Ureter (tissue), 1 donor: ENCODE measurements at places on chromosomes 2 and 18. TPM values are rescaled to one million over a fixed set of nuclear protein-coding genes. Genes with fewer than 3 reads are reported as not detected.

The EMILIN1 gene
- 65.8 TPM for total RNA-seq

The MEIS1 gene
- 105 TPM for total RNA-seq

The AP1S3 gene
- total RNA-seq, result 52.7 TPM

The ANKRD62 gene
- not detected for total RNA-seq

The GTF3C2 gene
- total RNA-seq, result 109 TPM

The POTEJ gene
- not detected for total RNA-seq

The CHCHD5 gene
- 43.0 TPM for total RNA-seq

The SLC8A1 gene
- total RNA-seq, result 116 TPM

The PER2 gene
- 30.5 TPM for total RNA-seq

The GALNT3 gene
- total RNA-seq, result 41.5 TPM

The GLI2 gene
- total RNA-seq, result 9.8 TPM

The TRIM43 gene
- not detected for total RNA-seq

The TRIB2 gene
- 45.4 TPM for total RNA-seq

The IL36A gene
- not detected for total RNA-seq

The CCDC74B gene
- total RNA-seq, result 1.7 TPM

The MAP3K19 gene
- total RNA-seq, result not detected

The PROC gene
- not detected for total RNA-seq

The LCT gene
- not detected for total RNA-seq

The OTOS gene
- not detected for total RNA-seq

The C2orf72 gene
- total RNA-seq, result 1.0 TPM

The SLC38A11 gene
- 2.4 TPM for total RNA-seq

The FABP1 gene
- total RNA-seq, result not detected

The DLX2 gene
- total RNA-seq, result not detected

DNA sequence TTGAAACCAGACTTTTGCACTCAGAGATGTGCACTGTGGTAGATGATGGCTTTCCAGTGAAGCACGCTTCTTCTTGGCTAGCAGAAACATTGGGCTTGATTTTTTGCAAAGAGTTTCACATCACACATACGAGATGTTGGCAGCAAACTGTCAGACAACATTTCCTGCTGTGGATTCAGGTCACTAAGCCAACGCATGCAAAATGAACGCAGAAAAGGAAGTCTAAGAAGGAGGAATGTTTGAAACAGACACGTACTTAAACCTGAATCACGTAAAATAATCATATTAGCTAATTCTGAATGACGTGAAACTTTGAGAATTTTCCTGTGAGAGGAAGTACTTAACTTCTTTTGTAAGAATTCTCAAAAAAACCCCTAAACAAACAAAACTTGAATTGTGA is 88.1 kb downstream of the EPB41L3 start:
- DNase-seq, result no peak

- DNase-seq, result peak; percentile 74
Observed at GRCh38 chr18:13800505-13801259, 23.3 kb upstream of the MC5R start.

DNA sequence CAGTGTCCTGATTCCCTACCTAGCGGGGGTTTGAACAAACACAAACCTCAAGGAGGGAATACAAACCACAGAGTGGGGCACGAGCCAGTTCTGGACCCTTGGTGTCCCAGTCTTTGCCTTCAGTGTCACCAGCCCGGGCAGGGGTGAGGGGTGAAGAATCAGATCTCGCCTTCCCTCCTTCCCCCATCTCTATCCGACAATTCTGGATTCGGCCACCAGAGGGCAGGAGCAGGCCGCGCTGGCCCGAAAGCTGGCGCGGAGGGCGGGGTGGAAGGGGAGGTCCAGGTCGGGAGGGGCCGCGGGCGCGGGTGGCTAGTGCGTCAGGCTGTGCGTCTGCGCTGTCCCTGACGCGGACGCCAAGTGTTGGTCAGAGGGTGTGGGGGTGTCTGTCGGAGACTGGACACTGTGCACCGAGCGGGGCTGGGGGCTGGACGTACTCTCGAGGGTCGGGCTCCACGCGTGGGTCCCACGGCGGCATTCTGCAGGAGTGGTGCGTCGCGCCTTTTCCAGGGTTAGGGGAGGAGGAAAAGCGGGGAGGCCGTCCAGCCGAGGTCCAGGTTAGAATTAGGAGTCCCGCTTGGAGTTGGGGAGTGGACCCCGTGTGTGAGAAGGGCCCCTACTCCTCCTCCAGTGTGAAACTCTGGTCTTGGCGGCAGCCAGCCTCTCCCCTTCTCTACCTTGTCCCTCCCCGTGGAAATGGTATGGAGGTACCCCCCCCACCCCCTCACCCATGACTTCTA is 2.9 kb upstream of the CRYBA2 start:
- DNase-seq, result peak; percentile 82

GRCh38 chr2:186544255-186544675 is 45.6 kb upstream of the ITGAV start:
- DNase-seq, result no peak

DNA sequence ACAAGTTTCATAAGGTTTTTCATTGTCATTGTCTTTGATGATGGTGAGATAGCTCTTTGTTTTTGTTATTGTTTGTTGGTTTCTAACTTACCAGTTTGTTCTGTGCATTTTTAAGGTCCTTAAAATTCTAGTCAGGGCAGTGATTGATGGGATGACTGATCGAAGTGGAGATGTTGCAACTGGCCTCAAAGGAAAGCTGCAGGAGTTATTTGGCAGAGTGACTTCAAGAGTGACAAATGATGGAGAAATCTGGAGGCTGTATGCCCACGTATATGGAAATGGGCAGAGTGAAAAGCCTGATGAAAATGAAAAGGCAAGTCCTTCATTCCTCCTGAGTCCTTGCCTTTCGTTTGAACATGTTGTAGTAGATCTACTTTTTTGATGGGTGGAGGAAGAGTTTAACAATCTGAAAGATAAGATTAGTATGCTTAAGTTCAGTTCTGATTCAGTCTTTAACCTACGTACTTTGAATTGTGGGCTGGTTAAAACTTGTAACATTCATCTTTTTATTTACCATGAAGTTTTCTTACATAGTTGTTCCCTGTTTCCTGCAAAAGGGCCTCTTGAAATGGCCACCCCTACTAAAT is 135.8 kb upstream of the LTBP1 start:
- DNase-seq, result no peak

- no peak for DNase-seq
Observed at GRCh38 chr2:22855761-22856184, 529.2 kb upstream of the KLHL29 start.

GRCh38 chr2:142724186-142724585 is 153.3 kb upstream of the KYNU start:
- DNase-seq, result no peak

DNA sequence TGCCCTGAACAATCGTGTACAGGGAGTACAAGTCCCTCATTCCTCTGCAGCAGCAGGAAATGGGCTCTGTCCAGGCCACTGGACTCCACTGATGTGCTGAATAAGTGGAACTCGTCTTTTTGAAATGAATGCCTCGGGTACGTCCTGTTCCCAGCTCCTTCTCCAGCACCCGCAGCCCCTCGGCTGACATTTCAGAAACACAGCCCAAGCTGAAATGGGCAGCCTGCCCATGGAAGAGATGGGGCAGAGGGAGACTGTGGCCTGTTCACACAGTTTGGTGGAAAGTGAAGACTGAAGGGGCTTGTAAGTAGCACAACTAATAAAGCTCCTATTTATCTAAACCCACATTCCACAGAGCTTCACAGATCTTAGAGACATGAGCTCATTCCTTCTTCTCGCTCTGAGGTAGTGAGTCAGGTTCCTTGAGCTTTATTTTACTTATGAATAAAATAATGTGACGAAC is 498.6 kb downstream of the TXNL1 start:
- no peak for DNase-seq

DNA sequence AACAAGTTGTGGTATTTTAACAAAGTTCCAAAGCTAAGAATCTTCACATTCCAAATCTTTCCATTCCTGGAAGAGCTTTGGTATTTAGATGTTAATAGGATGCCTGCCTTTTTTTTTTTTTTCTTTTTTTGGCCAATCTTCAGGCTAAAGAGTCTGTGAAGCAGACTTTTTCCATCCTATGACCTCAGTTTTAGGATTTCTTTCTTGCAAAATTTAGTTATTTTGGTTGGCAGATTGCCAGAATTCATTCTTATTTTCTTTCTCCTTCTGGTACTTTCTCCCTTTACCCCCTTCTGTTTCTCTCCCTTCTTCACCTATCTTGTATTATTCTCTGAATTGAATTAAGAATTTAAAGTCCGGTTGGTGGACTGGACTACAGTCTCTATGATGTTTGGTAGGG is 217.8 kb upstream of the REV1 start:
- DNase-seq, result no peak

- DNase-seq, result no peak
Observed at GRCh38 chr18:57836557-57836956, 33.4 kb upstream of the ATP8B1 start.

GRCh38 chr18:28113271-28114029 is 63.5 kb downstream of the CDH2 start:
- no peak for DNase-seq

DNA sequence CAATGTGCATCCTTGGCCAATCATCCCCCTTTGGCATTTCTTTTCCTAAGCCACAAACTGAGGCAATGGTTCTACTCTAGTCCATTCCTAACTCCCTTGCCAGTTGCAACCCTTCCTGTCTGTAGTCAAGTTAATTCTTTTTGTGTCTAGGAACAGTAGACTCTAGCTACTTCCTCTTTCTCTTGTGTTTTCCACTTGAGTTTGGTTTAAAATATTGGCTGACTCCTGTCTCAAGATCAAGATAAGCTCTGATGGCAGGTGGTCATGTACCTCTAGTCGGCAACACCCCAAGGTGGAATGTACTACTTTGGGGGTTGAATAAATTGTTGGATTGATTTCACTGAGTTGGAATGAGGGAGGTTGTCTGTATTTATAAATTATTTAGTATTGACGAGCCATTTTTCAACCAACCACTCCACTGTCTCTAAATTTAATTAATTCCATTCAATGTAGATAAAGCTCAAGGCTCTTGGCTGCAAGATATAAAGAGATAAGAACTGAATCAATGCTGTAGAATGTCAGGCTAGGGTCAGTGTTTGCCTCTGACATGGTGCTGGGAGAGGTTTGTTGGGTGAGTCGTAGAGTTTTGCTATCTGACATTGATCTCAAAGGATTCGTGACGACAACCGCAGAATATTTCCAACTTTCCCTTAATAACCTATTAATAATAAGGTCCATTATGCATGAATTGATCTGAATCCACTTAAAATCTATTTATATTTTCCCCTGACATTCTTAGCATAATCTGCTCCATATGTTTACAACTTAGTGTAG is 188.7 kb upstream of the APCDD1 start:
- no peak for DNase-seq

GRCh38 chr2:69436938-69437750 is at the start of gene NFU1:
Gene NFU1 (minus strand): TSS chr2:69437435. CDS start chr2:69437422, 13 bp downstream.
- DNase-seq, result peak; percentile 91

- no peak for DNase-seq
Observed at GRCh38 chr2:11822746-11823451, 76.5 kb downstream of the LPIN1 start.

DNA sequence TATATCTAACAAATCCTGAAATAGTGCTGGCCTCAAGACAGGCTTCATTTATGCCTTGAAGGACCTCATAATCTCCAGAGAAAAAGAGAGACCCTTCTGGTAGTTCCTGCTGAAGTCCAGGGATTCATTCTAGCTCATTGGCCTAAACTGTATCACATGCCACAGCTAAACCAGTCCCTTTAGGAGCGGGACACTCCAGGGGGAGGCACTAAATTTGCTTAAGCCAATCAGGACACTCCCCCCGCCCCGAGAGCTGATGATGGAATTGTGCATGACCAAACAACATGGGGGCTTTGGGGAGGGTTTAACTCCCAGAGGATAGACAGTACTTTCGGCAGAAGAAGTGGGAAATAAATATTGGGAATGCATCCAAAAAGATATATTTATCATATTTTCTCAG is 36.4 kb upstream of the CXCR4 start:
- no peak for DNase-seq

DNA sequence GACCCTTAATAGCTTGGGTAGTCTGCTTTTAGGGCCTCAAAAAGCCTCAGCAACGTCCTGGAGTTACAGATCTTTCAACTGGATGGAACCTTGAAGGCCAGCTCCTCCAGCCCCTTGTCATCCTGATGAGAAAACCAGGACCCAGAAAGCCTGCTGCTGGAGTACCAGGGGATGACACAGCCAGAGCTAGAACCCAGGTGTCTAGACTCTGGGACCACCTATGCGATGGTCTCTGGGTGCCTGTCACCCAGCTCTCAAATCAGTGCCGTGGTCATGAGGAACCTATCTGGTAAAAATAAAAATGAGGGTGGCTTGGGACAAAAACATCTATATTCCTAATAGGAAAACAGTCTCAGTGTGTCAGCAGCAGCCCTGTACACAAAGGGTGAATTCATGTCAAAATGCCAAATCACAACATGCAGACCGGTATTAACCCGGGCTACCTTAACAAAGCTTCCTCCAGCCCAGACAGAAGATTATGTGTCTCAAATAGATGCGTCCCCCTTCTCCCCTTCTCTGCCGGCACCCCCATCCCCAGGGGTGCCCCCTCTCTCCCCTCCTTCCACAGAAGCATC is 28.5 kb downstream of the SMAD7 start:
- no peak for DNase-seq

- DNase-seq, result no peak
Observed at GRCh38 chr18:53458944-53459580, 765.4 kb downstream of the MBD2 start.

- no peak for DNase-seq
Observed at GRCh38 chr2:197369933-197370320, 59.3 kb upstream of the ANKRD44 start.

GRCh38 chr2:14907014-14907612 is 274.6 kb downstream of the LRATD1 start:
- no peak for DNase-seq

DNA sequence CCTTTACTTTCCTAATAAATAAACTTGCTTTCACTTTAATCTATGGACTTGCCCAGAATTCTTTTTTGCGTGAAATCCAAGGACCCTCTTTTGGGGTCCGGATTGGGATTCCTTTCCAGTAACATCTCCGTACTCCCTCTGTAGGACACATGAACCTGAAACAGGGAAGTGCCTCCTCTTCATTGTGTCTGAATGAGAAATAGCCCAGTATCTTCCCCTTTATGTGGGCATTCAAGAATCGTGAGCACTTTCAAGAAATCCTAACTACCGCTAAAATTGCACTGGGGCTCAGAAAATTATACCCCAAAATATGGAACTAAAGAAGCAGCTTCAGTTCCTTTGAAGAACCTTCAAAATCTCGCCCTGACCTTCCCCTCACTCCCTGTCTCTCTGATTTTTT is 7.8 kb upstream of the POMC start:
- no peak for DNase-seq

GRCh38 chr18:62505669-62506494 is 16.9 kb upstream of the ZCCHC2 start:
- no peak for DNase-seq

- DNase-seq, result no peak
Observed at GRCh38 chr2:78940998-78941397, 84.5 kb upstream of the REG3G start.

GRCh38 chr2:175832866-175833265 is 169.2 kb downstream of the LNPK start:
- DNase-seq, result no peak

GRCh38 chr2:100275200-100275589 is 47.1 kb downstream of the LONRF2 start:
- peak; percentile 8 for DNase-seq

GRCh38 chr2:141348481-141348880 is 782.3 kb downstream of the LRP1B start:
- DNase-seq, result no peak
